Fibroblast of skin of scalp (primary cell): ENCODE measurements at places on chromosomes 6 and 20.

DNA sequence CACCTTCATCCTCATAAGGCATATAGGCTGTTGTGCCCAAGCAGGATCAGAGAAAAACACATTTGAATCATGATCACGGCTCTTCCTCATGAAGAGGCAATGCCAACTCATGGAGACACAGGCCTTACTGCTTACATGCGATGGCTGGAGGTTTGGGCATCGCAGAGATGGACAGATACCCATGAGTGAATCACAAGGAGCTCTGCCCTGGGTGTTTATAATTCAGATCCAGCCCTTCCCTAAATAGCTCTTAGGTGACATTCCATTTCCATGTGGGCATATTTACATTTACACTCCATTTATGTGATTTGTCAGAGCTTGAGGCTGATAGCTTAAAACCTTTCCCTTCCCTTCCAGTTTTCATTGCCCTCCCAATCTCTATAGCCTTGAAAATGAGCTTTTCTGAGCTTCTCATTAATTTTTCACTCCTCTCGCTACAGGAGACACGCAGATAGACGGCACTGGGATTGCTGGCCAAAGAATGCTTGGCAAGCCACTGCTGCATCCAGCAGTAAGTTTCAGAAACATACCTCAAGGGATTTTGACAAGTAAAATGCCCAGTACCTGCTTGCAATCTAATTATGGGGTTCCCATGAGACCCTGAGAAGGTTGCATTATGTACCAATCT, 249.1 kb downstream of the TBC1D7 start:
- DNase-seq, result no peak

GRCh38 chr6:157644043-157644810, 178.8 kb upstream of the SNX9 start:
- DNase-seq, result peak; percentile 57

DNA sequence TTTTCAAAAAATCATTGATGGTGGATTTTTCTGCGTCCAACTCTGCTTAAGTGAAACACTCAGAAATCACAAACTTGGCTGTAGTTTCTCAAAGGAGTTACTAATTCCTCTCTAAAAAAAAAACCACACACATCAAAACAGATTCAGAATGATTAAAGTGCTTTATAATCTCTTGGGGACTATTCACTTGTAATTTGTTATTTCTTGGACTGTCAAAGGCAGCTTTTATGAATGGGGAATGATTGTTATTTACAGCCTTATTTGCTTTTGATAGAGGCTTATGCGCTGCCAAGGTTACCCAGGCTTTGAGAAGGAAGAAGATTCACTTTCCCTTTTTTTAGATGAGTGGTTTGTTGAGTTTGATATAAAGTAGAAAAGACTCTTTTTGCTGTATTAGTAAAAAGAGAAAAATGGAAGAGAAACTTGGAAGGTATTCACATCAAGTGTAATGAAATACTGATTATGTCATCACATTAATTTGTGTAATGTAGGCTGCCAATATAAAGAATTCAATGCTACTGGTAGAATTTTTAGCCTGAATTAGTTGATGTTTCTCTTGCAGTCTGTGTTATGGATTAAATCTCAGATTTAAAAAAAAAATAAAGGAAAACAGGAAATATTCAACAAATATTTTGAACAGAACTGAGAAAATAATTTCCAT, 381.0 kb upstream of the SASH1 start:
- DNase-seq, result no peak

- no peak for DNase-seq
These were observed 74.7 kb upstream of the CITED2 start for GRCh38 chr6:139448998-139449610.

DNA sequence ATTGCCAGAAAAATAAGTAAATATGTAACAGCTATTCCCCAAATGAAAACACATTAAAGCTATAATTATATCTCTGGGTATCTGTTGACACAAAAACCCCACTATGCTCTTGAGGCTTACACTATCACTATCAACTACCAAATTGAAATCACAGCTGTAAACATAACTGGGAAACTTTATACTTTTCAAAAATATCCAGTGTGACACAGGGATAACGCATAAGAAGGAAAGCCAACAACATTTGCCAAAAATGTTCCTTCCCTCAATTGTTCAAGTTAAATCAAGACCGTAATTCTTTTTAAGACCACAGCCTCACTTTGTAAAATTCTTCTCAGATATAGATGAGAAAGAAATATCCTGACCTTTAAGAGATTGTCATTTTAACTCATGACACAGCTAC, 3.1 kb downstream of the ZHX3 start:
- no peak for DNase-seq

- DNase-seq, result no peak
These were observed 32.4 kb upstream of the HINT3 start for GRCh38 chr6:125924169-125924568.

- no peak for DNase-seq
These were observed 69.9 kb upstream of the FLRT3 start for GRCh38 chr20:14407336-14407735.

DNA sequence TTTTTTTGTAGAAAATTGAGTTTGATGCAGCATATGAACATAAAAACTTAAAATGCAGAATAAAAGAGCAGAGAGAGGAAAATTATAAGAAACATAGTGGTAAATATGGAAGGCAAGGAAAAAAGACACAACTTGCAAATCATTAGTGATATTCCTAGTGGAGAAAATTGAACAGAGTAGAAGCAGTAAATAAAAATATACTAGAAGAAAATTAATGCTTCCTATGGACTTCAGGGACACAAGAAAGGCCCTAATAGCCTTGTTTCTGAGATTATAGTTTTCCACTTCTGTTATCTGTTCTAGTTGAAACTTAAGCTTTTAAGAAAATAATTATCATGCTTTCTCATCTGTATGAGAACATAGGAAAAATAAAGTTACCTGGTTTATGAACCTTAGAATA, 25.6 kb upstream of the ADIG start:
- no peak for DNase-seq

DNA sequence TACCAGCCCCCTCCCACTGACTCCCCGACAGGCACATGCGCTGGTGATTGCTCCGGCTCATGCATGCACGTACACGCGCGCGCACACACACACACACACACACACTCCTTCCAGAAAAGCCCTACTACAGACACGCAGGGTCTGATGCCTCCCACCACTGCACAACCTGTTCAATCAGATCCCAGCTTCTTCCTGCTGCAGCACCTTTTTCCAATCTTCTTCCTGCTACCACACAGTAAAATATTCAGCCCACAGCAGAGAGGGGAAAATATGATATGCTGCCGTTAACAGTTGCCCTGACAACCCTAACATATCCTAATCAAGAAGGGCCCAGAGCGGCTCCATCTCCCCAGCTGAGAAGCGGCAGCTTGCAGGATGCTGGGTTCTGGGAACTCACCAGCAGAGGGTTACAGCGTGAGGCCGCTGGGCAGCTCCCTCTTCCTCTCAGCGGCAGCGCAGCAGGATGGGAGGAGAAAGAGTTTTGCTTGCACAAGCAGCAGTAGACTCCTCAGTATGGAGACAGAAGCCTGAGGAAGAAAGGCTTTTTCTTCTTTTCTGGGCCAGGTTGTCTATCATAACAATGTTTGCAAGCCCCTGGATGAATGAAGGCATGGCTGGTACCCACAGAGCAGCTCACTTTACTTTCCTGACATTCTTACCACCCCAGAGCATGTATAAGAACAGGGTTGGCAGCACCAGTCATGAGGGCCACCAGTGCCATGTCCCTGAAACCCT, 23.9 kb downstream of the MAP7 start:
- DNase-seq, result peak; percentile 63

GRCh38 chr6:64777941-64778785, 928.9 kb downstream of the EYS start:
- no peak for DNase-seq

- DNase-seq, result no peak
These were observed 211.9 kb upstream of the PMEPA1 start for GRCh38 chr20:57921676-57922075.

- DNase-seq, result no peak
These were observed 12.5 kb downstream of the NELFCD start for GRCh38 chr20:58993332-58994248.

DNA sequence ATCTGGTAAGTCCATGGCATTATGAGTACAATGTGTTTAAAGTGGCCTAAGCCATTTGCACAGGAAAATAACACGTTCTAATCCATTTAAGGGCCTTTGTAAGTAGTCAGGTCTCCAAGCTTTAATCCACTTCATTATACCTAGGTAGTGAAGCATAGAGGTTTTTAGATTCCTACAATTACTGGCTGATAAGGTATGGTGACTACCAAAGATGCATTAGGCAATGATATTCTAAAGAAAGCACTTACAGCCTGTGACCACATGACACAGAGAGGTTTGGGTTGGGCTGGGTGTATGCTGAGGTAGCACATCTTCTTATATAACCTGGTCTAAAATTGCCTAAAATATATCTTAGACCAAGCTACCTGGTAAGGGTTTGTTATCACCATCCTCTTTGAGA, 504.4 kb downstream of the TFAP2B start:
- DNase-seq, result no peak

DNA sequence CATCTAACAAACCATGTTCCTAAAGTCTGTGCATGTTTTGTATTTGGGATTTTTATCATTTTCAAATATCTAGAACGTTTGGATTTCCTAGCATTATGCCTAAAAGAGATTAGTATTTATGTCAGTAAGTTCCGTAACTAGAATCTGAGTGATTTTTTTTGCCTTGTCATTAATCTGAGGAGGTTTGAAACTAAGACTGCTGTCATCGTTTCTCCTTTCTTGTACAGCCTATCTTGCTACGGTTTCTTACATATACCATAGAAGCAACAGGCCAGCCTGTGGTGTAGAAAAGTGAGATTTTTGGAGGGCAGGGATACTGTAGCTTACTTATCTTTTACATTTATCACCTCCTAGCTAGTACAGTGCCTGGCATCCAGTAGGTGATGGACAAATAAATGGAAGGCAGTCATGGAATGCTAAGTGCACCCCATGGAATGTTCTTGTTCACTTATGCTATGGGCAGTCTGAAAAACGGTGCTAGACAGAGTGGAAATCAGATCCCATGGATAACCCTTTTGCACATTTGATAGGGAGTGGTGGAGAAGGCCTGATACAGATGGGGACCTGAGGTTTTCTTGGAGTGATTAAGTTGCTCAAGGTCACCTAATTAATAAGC, 93.9 kb downstream of the ARID1B start:
- DNase-seq, result no peak

- peak; percentile 6 for DNase-seq
These were observed 401.2 kb downstream of the THBS2 start for GRCh38 chr6:168852376-168852884.

- DNase-seq, result no peak
These were observed 175.6 kb downstream of the FOXA2 start for GRCh38 chr20:22408521-22409402.

GRCh38 chr20:20292472-20292871, 75.4 kb upstream of the INSM1 start:
- no peak for DNase-seq

GRCh38 chr20:16576219-16576618, 3.0 kb upstream of the KIF16B start:
- DNase-seq, result no peak

DNA sequence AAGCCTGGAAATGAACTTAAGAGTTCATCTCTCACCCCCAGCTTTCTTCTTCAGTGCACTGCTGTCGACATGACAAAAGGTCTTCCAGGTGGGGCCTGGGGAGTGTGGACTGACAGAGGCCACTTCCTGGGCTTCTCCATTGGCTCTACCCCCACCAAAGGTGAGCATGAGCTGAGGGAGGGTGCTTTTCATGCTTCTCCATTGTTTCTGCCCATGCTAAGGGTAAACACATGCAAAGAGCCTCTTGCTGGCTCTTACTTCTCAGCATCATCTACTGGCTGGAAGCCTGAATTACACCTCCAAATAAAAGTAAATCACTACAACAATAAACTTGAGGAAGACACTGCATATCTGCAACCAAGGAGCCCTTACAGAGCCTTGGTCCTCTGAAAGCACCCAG, 227.2 kb downstream of the EPM2A start:
- no peak for DNase-seq

DNA sequence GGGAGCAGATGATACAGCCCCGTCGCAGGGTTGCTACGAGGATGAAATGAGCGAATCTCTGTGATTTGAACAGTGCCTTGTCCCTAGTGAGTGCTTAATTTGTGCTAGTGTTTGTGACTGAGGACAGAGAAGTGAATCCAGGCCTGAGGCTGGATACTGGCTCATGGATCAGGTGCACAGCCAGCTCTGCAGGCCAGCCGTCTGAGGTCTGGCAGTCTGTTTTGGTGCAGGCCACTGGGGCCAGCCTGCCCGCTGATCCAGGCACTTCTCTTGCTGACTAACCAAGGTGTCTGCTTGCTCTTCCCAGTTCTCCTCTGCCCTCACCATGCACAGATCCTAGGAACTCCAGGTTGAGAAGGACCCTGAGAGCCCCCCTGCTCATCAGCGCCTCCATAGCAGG, 181.0 kb downstream of the LRFN2 start:
- no peak for DNase-seq

- DNase-seq, result peak; percentile 91
These were observed 10.3 kb upstream of the IER3 start for GRCh38 chr6:30754631-30755030.

DNA sequence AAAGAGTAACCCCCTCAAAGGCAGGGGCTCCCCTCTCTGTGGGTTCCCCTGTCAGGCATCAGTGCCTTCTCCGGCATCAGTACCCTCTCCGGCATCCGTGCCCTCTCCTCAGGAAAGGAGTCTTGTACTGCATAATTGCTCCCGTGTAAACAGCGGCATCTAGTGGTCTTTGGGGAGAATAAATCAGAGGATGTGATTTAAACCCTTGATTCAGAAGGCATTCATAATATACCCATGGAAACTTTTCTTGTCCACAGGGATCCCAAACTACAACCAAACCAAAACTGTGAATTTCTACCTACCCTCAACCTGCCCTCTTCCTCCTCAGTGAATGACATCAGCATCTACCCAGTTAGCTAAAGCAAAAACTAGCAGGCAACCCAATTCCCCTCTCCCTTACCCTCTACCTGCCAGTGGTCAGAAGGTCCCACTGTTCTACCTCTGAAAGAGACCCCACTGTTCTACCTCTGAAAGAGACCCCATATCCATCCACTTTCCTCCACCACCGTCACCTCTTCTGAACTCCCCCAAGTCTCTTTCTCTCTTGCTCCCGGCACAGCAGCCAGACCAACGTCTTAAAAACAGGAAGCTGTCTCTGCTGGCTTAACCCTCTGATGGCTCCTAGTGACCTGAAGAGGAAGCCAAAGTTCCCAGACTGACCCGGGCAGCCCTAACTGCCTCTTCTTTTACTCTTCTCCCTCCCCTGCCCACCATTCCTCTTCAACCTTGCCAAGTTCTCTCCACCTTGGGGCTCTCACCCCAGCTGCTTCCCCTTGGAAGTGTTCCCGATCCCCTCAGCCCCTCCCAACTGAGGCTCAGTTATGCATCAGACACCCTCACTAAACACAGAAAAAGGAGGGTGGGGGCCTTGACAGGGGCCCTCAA, 27.2 kb downstream of the UBE2V1 start:
- peak; percentile 70 for DNase-seq

GRCh38 chr6:133248241-133249001, 7.3 kb downstream of the EYA4 start:
- DNase-seq, result no peak

- no peak for DNase-seq
These were observed 912.2 kb upstream of the ADGRB3 start for GRCh38 chr6:67722861-67723261.

GRCh38 chr20:62277253-62277652, 25.5 kb upstream of the ADRM1 start:
- DNase-seq, result no peak
